ENCODE measurements at places on chromosomes 4 and X.

- DNase-seq: no peak
Measured at GRCh38 chr4:151488968-151489367, 80.0 kb downstream of the FHIP1A start.

- DNase-seq: no peak
Measured at GRCh38 chrX:15913146-15913545, 58.5 kb upstream of the AP1S2 start.

GRCh38 chrX:29477878-29478277 is 737.5 kb upstream of the MAGEB2 start:
- no peak for DNase-seq

DNA sequence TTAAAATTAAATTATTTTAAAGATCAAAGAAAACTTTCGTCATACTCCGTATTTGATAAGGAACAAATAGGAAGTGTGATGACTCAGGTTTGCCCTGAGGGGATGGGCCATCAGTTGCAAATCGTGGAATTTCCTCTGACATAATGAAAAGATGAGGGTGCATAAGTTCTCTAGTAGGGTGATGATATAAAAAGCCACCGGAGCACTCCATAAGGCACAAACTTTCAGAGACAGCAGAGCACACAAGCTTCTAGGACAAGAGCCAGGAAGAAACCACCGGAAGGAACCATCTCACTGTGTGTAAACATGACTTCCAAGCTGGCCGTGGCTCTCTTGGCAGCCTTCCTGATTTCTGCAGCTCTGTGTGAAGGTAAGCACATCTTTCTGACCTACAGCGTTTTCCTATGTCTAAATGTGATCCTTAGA is at the start of gene CXCL8:
CXCL8 (plus strand) TSS at position 217 of the 426 bp plus-strand sequence; CDS start at position 307, 90 bp downstream.
- DNase-seq: no peak

GRCh38 chr4:77800483-77801259 is 18.5 kb downstream of the CNOT6L start:
- DNase-seq: no peak

- no peak for DNase-seq
Measured at GRCh38 chr4:36712013-36712412, 430.6 kb downstream of the DTHD1 start.

GRCh38 chr4:126888968-126889367 is 743.8 kb upstream of the INTU start:
- no peak for DNase-seq

- DNase-seq: no peak
Measured at GRCh38 chr4:156779042-156779441, 192.6 kb downstream of the PDGFC start.

DNA sequence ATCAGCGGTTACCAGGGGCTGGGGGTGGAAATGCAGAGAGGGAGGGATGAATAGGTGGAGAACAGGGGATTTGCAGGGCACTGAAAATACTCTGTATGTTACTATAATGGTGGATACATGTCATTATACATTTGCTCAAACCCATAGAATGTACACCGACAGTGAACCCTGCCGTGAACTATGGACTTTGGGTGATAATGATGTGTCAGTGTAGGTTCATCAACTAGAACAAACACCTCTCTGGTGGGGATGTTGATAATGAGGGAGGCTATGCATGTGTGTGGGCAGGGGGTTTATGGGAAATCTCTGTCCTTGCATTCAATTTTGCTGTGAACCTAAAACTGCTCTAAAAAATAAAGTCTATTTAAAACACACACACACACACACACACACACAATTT is 11.5 kb downstream of the HPSE start:
- no peak for DNase-seq

GRCh38 chr4:140805293-140805692 is 49.1 kb upstream of the TBC1D9 start:
- DNase-seq: no peak

DNA sequence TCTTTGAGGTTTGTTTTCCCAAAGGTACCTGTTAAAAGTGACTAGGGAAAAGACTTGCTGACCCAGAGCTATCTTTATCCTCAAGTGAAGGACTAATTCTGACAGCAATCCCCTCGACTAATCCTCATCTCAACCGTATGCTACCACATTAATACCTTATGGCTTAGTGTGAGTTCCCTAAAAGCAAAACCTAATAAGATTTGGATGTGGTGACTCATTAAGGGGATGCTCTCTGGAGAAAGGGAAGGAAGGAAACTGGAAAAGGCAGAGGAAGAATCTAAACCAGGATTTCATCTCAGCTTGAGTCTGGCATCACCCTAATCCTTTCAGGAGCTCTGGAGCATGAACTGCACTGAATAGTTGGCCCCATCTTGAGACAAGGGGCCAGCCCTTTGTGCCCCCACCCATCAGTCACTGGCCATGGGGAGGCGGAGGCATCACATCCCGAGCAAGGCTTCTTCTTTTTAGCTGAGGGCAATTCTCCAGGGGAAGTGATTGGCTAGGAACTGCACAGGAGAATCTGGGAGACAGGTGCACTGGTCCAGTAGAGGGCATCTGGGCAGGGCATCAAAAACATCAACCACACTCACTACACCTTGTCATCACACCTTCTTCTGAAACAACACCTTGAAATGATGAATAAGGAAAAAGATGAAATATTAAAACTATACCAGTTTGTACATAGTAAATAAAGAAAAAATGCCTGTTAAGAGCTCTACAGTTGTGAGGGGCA is 6.9 kb upstream of the BBS7 start:
- no peak for DNase-seq

Measured in stimulated activated CD4-positive, alpha-beta T cell treated with anti-CD3 and anti-CD28 coated beads, Interleukin-15, amount 100 ng/mL, for 1 hour (primary cell).